ENCODE measurements at places on chromosomes 11 and 22.
A peak's percentile ranks its signal among the peaks of the same experiment; 100 is the strongest.

GRCh38 chr11:832529-833113, at the start of gene CD151:
Gene CD151 (plus strand): TSS chr11:832952. CDS start chr11:836070, 3,118 bp downstream.
- DNase-seq, result peak; percentile 77

DNA sequence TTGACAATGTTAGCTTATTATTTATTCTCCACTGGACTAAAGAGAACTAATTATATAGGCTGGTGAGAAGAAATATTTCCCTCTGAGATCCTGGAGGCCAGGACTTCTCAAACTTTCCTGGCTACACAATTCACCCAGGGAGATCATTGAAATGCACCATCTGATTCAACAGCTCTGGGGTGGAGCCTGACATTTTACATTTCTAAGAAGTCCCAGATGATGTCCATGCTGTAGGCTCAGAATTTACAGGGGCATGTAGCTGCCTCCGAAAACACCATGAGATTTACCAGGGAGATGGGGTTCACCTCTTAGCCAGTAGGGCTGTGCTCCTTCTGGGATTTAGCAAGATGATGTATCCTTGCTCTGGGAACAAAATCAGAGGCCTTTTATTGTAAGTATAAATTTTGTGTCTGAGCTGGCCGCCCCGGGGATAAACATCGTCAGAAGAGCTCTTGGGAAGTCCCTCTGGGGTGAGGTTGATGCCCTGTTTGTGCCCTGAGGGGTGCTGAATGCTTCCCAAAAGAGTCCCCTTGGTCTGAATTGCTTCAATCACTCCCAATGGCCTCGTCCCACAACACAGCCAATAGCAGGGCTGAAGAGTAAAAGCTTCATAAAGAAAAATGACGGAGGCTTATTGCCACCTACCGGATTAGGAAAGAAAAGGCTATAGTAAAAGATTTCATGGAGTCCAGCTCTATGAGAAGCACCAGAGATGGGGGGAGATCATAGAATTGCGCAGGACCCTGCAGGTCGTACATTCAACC, 33.4 kb upstream of the API5 start:
- no peak for DNase-seq

DNA sequence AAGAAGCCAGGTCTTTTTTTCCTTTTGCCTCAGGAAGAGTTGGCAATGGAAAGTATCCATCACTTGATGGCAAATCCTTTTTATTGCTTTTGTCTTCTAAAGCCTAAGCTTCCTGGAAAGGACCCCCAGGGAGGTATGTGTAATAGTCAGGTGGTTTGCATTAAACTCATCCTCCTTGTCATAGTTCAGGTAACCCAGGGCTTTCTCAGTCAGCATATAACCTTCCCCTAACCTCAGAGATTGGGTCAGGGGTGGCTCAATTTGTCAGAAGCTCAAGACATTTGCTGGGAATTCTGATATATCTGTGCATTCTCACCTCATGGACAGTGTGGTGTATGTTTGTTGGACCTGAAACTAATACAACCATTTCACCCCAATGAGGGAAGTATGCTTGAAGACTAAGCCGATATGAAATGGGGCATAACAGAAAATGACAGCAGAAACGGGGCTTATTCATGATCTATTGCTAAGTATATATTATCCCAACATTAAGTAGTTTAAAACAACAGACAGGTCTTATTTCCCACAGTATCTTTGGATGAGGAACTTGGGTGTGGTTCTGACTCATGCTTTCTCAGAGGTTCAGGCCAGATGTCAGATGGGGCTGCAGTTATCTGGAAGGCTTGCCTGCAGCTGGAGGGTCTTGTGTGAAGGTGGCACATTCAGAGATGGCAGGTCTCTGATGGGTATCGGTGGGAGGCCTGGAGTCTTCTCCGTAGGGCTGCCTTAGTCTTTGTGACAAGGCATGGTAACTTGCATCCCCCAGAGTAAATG, 135.8 kb upstream of the SPON1 start:
- no peak for DNase-seq

GRCh38 chr11:3903207-3903896, 47.9 kb downstream of the STIM1 start:
- no peak for DNase-seq

GRCh38 chr11:132992838-132993631, 539.3 kb downstream of the OPCML start:
- no peak for DNase-seq

DNA sequence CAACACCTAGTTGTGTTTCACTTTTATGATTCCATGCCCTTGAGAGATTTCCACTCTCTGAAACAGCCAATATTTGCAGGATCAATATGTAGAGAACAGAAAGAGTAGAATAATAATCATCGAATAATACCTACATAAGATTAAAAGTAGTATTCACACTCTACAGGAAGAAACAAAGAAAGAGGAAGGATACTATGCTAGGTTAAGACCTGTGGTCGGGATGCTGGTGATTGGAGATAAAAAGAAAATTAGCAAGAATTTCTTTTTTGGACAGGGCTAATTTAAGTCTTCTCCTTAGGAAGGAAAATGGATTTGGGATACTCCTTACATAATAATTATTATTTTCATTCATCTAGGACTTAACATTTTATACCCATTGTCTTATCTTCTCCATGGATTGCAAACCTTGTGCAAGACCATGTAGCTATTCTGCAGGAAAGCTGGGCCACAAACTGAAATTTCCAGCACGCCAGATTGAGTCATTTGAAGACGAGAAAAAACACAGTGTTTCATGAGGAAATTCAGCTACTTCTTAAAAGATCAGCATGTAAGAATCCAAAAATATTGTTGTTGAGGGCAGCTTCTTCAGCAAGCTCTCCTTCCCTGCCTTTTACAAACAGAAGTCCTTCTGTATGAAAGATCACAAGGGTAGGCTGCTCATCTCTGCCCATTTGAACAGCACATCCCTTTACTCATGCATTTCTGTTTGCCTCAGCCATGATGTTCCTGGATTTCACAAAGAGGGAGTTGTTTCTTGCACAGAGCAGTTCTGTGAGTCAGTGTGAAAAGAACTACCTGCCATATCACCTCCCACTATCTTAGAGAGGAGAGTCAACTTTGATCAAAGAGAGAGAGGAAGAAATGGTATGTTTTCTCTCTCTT, 90.7 kb downstream of the FAM76B start:
- no peak for DNase-seq

DNA sequence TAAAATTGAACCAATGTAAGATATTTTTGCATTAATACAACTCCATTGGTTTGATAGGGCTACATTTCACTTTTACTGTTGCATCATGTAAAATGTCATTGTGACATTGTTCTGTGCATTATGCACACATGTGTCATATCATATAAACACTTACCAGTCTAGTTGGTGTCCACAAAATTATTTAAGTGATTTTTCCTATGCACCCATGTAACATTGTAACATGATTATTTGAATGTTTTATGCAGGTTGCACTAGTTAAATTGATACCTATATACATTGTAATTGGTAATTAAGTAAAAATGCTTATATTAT, 9.6 kb upstream of the BIRC3 start:
- DNase-seq, result no peak

GRCh38 chr11:33060271-33060670, 20.9 kb downstream of the TCP11L1 start:
- DNase-seq, result no peak

DNA sequence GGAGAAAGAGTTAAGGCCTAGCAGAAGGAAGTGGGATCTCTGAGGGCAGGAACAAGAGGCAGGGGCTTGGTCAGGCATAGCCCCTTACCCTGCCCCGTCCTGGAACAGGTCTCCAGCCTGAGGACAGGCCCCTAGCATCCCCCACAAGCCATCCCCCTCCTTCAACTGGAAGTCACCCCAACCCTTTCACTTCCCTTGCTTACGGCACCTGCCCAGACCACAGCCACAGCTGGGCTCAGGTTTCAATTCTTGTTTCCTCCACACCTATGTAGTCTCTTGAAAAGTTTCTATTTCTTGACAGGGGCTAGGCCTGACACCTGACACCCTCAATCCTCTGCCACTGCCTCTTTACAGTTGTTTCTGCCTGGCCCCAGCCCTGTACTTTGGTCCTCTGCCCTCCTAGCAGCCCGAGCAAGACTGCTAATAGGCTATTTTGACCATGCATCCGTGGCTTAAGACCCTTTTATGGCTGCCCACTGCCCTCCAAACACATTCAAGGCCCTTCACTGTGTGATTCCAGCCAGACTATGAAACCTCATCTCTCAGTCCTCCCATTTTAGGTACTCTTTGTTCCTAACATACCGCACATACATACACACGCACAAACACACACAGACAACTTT, 10.9 kb upstream of the FCHSD2 start:
- DNase-seq, result peak; percentile 69

DNA sequence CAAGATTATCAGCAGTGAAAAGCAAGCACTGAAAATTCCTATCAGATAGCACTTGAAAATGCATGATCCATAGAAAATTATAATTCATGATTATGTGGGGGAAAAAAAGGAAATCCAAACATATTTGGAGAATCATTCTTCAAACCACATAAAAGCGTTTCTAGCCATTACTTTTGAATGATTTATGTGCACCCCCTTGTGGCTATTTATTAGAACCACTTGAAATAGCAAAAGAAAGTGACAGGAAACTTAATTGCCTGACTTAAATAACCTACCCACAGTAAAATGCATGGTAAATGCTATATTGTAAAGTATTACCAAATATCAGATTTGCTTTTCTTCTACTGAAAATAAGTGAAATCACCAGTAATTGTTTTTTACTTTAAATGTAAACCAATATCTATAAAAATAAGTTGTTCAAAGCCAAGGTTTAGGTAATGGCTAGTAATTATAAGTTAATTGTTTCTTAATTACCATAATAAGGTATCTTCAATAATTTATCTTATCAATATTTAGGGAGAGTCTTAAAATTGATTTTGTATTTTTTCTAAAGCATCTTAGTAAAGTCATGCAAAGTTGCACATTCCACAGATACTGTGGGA, 168.5 kb downstream of the ARHGAP42 start:
- DNase-seq, result no peak

GRCh38 chr11:60428517-60428916, 855 bp upstream of the MS4A5 start:
- DNase-seq, result no peak

DNA sequence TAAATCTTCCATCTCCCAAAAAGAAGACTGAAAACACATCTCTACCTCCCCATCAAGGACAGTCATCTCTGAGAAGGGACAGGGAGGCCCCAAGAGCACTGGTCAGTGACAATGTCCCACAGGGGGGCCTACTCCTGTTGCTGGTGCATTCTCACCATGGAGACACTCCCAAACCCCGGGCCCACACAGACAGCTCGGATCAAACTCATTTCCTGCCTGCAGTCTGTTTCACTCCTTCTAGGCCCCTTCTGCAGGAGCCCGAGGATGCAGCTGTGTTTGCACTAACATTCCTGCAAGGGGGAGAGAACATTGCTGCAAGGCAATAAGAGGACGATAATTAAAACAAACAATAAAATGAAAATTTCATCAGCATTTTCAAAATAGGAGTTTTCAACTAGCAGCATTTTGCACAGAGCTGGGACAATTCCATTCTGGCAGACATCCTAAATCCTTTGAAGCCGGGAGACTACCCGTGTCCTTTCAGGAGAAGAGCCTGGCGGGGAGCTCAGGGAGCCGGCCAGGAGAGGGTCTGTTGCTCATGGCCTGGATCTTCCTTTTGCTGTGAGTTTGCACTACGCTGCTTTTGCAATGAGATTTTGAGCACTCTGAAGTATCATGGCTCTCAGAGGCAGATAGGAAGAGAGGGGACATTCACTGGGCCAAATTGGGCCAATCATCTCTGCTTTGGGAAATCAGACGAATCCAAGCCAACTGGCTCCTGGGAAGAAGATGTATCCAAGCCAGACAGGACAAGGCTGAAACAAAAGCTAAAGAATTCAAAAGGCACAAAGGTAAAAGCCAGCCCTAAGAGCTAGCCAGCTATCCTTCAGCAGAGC, 33.2 kb downstream of the SPATA19 start:
- DNase-seq, result no peak

DNA sequence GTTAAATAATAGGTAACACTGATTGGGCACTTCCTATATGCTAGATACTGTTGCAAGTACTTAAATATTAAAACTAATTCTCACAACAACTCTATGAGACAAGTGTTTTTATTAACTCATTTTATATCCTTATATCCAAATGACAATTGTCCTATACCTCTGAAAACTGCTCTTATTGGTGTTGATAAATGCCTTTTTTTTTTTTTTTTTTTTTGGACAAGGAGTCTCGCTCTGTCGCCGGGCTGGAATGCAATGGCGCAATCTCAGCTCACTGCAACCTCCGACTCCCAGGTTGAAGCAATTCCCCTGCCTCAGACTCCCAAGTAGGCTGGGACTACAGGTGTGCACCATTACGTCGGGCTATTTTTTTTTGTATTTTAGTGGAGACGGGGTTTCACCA, 41.6 kb downstream of the MRTFA start:
- no peak for DNase-seq

DNA sequence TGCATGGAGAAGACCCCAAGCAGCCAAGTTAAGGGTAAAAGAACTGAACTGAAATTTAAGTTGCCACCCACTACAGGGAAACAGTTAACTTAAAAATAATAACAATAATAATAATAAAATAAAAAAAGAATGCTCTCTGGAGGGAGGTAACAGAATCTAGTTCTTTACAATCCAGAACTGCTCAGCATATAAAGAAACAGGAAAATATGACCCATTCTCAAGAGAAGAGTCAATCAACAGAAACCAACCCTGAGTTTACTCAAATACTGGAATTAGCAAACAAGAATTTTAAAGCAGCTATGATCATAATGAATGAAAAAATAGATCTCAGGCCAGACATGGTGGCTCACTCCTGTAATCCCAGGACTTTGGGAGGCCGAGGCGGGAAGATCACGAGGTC, 53.8 kb downstream of the DENND5A start:
- no peak for DNase-seq

- no peak for DNase-seq
These were observed 74.5 kb upstream of the PICALM start for GRCh38 chr11:86143087-86144030.

DNA sequence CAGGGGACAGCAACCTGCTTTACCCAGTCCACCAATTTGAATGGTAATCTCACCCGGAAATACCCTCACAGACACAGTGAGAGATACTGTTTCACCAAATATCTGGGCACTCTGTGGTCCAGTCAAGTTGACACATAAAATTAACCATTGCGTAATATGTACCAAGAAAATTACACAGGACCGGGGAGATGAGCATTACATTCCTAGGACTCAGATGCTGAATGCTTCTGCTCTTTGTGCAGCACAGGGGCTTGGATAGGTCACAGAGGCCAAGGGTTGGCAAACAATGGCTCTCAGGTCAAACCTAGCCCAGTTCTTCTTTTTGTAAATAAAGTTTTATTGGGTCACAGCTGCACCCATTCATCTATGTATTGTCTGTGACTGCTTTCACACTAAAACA, 557.2 kb downstream of the MN1 start:
- DNase-seq, result no peak

GRCh38 chr11:79458709-79459108, 17.9 kb upstream of the TENM4 start:
- no peak for DNase-seq

GRCh38 chr11:61131186-61131585, 28.9 kb downstream of the CD5 start:
- no peak for DNase-seq

- DNase-seq, result no peak
These were observed 4.6 kb upstream of the CABP7 start for GRCh38 chr22:29715240-29715639.

- DNase-seq, result no peak
These were observed 752 bp downstream of the MUC2 start for GRCh38 chr11:1075341-1075911.
